Activated gamma-delta T cell treated with anti-CD3 and anti-CD28 coated beads, Interleukin-2, amount 50 U/mL, for 16 hours (primary cell): ENCODE measurements at places on chromosomes 2 and 18.

DNA sequence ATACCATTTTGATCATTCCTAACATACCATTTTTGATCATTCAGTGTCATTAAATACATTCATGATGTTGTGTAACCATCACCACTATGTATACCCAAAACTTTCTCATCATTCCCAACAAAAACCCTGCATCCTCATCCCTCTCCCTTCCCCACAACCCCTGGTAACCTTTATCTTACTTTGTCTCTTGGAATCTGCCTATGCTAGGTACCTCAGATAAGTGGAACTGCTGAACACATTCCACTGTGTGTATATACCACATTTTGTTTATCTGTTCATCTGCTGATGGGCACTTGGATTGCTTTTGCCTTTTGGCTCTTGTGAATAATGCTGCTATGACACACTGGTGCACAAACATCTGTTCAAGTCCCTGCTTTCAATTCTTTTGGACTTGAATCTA is 83.8 kb upstream of the TFCP2L1 start:
- no peak for DNase-seq

- no peak for DNase-seq
These were observed 37.6 kb upstream of the FOSL2 start for GRCh38 chr2:28354920-28355520.

- no peak for DNase-seq
These were observed 276.5 kb upstream of the MGAT5 start for GRCh38 chr2:133977405-133977804.

- DNase-seq, result no peak
These were observed 1.8 kb upstream of the GALNT5 start for GRCh38 chr2:157255746-157256145.

- no peak for DNase-seq
These were observed 12.3 kb downstream of the NCKAP1 start for GRCh38 chr2:183025993-183026392.

GRCh38 chr2:204260162-204260877 is 285.0 kb upstream of the PARD3B start:
- no peak for DNase-seq

GRCh38 chr2:120770641-120771040 is 35.0 kb downstream of the GLI2 start:
- no peak for DNase-seq

GRCh38 chr2:167697194-167697593 is 550.2 kb downstream of the STK39 start:
- no peak for DNase-seq

DNA sequence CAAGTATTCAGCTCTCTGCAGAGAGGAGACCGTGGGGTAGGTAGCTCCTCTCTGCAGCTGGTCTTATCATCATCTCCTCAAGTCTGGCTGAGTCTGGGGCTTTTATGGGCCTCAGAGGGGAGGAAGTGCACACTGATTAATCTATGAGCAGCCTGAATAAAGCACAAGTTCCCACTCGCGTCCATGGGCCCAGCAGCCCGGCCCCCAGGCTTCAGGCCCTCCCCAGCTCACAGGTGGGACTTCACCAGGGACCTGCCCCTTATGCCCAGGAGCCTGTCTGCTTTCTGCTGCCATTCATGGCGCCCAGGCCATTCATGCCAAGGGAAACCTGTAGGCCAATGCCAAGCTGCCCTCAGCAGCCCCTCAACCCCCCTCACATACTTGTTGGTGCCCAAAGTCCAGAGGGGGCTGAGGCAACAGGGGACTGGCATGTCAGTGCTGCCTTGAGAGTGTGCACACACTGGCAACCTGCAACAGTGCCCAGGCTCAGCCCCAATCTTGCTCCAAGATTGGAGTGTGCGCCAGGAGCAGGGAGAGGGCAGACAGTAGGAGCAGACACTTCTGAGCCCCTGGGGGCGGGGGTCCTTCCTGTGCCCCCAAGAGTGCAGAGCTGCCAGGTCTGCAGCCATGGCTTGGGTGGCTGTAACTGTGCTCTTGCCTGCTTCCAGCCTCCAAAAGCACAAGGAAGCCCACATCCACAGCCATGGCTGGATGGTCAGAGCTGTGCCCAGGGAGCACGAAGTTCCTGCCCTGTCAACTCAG is 375.6 kb upstream of the VWC2L start:
- DNase-seq, result no peak

- peak; percentile 32 for DNase-seq
These were observed 1.8 kb downstream of the ZCCHC2 start for GRCh38 chr18:62524440-62525200.

DNA sequence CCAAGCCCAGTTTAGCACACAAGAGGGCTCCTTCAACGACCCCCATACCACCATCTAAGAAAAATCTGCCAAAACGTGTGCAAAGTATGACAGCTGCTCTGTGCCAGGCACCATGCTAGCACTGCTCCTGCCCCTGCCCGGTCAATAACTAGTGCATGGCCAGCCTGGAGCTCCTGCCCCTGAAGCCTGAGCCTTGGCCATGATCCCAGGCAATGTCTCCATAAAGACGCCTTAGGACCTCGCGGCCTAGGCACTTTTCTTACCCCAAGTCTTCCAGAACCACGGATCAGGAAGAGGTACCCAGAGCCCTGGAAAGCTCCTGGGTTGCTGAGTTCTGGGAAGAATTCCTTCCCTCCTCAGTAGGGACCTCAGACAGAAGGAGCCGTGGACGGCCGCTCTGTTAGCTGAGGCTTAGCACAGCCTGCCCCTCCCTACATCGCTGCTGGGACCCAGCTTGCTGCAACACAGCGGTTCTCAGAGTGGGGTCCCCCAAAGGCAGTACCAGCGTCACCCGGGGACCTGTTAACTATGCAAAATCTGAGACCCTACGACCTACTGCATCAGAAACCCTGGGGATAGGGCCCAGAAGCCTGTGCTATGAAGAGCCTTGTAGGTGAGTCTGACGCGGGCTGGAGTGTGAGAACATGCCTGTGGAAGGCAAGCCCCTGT is 117.8 kb upstream of the TWIST2 start:
- DNase-seq, result no peak

GRCh38 chr18:77100751-77101355 is 31.7 kb downstream of the MBP start:
- no peak for DNase-seq

DNA sequence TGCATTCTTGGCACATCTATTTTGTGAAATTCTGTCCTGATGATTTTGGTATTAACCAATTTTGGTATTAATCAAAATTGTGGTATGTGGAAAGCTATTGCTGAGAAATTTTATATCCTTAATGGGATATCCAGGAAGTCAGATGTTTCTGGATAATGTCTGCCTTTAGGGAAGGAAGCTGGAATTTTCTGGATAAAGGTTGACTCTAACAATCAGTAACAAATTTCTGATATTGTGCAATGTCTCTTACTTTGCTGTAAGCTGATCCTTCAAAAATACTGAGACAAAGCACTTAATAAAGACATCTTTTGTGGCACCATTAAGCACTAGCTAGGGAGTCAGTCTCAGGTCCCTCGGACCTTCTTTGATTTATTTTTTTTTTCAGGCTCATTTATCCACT is 100.8 kb upstream of the UGP2 start:
- DNase-seq, result no peak

- no peak for DNase-seq
These were observed 19.0 kb upstream of the CPO start for GRCh38 chr2:206920310-206920709.

DNA sequence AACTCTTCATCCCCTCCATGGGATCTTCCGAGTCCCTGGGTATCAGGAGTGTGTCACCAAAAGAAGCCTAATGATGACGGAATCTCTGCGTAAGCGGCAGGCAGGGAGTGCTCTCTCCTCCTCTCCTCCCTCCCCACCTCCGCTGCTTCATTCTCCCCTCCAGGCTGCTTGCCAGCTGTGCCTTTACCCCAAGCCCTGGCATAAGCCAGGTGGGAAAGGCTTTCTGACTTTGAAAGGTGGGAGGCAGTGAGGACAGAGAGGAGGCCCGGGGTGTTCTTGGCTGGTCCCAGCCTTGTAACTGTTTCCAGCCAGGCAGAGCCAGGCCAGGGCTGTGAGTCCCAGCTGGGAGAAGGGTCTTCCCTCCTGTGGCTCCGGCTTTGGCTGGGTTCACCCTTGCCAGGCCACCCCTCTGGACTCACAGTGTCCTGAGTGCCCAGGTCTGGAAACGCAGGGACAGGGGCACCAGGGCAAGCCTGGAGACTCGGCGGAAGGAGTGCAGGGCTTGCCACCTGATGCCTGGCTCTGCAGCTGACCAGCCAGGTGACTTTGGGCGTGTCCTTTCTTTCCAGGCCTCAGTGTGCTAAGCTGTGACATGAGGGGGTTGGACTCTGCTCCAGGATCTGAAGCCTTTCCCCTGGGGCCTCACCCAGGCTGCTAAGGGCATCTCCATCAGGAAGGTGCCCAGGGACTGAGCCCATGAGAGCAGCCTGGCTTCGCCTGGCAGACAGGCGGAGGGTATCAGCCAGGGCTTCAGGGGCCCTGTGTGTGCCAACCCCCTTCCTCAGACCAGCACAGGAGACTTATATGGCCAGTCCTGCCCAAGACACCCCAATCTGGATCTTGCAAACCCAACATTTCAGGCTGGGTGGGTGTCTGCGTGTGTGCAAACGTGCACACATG is 32.7 kb upstream of the HPCAL1 start:
- DNase-seq, result no peak

- no peak for DNase-seq
These were observed 891.6 kb upstream of the CRIM1 start for GRCh38 chr2:35463805-35464596.

- DNase-seq, result no peak
These were observed 87.7 kb downstream of the DSEL start for GRCh38 chr18:67428805-67429204.

DNA sequence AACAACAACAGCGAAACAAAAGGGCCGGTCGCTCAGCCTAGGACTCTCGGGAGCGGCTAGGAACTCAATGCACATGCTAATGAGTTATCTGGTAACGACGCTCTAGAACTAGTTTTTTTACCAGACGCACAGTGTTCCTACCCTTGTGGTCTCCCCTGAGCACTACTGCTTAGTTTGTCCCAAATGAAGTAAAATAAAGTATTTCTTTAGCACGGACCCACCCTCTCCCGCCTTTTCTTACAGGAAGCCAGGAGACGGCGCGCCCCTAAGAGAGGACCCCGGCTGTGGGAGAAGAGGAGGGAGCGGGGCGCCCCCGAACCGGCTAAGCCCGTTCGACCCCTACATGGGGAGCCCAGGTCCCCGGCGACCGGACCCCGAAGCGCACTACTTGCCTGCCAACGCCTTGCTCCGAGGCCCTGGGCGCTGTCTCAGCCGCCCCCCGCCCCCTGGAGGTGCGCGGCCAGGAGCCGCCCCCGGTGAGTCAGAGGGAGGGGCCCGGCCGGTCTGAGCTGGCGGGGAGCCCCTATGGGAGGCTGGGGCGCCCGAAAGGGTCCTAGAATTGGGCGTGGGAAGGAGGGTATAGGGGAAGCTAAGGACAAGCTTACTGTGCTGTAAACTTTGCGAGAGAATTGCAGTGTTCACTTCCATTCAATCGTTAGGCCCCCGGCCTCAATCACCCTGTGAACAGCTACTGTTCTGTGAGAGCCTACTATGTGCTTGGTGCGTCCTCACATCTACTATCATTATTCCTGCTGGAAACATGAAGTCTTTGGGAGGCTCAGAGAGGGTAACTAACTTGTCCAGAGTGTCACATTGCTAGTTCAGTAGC is 3.6 kb upstream of the CAPG start:
- peak; percentile 29 for DNase-seq

DNA sequence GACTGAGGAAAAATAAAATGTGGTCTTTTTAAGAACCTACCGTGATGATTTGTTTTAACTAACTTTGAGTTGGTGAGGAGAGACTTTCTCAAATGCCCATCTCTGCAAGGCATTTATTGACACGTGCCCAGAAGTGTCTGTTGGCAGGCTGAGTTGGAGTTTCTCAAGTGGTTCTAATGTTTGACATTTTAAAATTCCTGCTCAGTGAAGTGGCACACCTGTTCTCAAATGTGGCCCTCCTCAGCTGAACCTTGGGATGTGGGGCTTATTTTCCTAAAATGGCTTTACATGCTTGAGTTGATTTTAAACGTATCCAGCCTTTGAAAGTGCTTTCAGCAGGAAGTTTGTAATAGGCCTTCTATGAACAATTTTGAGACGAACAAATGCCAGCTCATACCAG is 876 bp upstream of the CAVIN2 start:
- DNase-seq, result no peak

DNA sequence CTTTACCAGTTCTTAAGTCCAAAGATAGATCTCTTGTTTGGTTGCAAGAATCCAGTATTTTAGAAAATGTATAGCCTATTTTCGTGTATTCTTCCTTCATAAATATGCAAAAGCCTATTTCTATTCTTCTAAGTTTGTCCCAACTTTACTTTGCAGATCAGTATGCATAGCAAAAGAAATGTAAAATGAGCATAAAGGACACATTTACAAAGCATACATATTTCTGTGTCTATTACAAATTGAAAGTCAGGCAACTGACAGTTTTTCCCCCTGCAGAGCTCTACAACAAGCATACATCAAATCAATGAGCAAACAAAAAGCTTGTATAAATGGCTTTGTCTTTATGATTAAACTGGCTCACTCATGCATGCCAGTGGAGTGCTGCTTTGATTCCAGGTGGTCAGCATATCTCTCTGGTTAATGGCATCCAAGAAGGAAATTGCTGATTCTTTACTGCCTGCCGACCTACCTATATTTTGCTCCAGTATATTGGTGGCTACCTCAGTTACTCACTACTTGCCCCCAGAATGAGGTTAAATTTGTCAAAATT is 10.0 kb upstream of the VPS54 start:
- no peak for DNase-seq

GRCh38 chr2:175036582-175037018 is 31.4 kb upstream of the CHN1 start:
- DNase-seq, result no peak

DNA sequence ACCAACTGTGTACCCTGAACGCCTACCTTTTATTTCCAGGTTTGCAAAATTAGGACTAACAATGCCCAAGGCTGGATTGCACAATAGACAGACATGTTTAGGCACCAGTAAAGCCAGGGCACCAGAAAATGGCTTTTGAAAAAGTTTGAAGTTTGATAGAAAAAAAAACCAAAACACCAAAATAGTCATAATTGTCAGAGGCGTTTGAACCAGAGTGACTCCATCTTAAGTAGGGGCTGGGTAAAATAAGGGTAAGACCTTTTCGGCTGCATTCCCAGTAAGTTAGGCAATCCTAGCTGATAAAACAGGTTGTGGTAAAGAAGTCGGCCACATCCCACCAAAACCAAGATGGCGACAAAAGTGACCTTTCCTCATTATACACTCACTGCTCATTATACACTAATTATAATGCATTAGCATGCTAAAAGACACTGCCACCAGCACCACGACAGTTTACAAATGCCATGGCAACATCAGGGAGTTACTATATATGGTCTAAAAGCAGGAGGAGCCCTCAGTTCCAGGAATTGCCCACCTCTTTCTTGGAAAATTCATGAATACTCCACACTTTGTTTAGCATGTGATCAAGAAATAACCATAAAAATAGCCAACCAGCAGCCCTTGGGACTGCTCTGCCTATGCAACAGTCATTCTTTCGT is 105.1 kb upstream of the MSH2 start:
- DNase-seq, result no peak

- DNase-seq, result no peak
These were observed 51.6 kb downstream of the PDK1 start for GRCh38 chr2:172607379-172607928.

GRCh38 chr2:151198645-151199044 is 63.0 kb downstream of the RBM43 start:
- DNase-seq, result no peak
